Stimulated activated CD8-positive, alpha-beta memory T cell treated with anti-CD3 and anti-CD28 coated beads, Interleukin-15, amount 100 ng/mL, for 48 hours (primary cell): ENCODE measurements at places on chromosomes 2 and 18.

- no peak for DNase-seq
Measured at GRCh38 chr2:218981881-218982585, 3.0 kb downstream of the FEV start.

DNA sequence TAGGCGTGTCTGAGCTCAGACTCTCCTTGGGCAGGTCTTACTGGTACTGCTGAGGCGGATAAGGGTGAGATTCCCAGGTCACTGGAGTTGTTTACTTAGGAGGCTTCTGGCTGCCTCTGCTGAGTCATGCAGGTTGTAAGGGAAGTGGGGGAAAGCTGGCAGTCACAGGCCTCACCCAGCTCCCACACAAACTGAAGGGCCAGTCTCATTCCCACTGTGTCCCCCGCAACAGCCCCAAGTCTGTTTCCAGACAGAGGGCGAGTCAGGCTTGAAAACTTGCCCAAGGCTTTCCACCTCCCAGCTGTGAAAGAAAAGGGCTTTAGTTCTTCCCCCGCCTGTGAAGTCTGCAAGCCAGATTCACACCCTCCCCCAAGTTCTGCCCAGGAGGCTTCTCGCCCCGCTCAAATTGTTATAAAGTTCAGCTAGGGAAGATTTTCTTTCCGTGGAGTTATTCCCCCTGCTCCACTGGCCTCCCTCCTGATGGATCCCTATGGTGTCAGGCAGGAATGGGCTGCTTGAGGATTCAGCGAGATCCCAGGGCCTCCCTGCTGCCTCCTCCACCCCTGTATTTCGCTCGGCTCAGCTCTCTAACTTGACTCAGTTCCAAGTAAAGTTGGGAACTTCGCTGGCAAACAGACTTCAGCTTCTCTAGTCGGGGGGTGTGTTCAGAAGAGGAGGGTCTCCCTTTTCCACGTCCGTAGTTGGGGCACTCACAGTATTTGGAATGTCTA, 248.6 kb downstream of the NR4A2 start:
- no peak for DNase-seq

GRCh38 chr2:240288087-240288521, 147.4 kb upstream of the GPC1 start:
- no peak for DNase-seq

DNA sequence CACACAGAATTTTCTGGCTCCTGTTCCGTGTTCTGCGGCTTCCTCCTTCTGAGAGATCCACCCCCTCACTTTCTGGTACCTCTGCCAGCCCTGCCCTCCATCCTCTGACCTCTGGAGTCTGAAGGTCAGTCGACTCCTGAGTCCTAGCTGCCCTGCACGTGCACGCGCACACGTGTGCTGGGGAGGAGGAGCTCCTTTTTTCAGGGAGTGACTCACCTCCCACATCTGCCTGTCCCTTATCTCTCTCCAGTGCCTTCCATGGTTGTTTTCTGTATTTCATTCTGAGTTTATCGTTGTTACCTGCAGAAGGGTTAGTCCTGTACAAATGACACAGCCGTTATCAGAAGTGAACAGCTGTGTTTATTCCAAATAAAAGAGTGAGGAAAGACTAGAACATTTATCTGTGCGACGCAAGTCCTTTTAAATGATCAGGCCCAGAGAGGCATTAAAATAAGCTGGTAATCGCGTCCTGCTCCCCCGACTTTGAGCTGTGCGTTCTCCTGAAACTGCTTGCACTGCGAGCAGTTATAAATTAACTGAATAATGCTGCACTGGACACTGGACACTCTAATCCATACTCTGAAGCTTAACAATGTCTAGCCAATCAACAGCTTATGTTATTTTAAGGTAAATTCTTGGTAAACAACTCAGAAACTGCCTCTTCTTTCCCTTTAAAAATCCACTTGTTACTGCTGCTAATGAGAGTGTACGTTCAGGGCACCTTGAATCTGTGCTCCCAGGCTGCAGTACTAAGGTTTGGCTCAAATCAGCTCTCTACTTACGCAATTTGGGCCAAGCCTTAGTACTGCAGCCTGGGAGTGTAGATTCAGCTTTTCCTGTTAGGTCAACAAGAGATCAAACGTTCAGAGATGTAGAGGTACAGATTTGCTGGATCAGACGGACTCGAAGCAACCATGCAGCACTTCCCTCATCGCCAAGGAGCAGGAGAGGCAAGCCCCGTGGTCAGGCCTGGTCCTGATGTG, 72.5 kb downstream of the GALR1 start:
- DNase-seq: no peak

GRCh38 chr2:208269091-208269490, 3.0 kb downstream of the PIKFYVE start:
- DNase-seq: no peak

DNA sequence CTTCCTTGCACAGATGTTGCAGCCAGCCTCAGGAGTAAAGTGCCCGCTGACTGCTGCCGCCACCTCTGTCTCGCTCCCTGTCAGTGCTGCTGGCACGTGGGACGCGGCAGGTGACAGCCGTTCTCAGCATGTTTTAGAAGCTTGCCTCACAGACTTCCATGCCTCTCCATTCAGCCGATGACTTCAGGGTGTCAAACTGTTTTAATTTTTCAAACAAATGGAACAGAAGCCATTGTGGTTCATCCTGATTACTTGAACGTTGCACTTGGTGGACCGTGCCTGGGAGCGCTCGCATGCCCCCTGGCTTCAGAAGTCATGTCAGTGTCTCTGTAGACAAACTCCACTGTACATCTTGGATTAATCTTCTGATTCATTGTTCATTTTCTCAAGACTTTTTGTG, 62.7 kb upstream of the EML6 start:
- DNase-seq: no peak

DNA sequence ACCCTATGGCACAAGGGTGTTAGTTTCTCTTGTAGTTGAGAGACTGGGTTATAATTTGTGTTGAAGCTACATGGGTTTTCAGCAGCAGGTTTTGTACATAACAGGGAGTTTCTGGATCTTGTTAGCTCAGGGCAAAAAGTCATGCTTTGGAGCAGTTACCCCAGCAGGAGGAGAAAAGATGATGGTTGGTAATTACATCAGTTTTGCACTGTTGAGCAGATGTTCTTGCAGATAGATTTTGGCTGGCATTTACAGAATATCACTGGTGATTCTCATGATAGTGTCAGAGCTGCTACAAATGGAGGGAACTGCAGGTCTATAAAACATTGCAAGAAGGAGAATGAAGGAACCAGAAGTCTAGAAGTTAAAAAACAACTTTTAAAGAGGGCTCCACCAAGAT, 215.2 kb upstream of the ATP5MC3 start:
- no peak for DNase-seq

DNA sequence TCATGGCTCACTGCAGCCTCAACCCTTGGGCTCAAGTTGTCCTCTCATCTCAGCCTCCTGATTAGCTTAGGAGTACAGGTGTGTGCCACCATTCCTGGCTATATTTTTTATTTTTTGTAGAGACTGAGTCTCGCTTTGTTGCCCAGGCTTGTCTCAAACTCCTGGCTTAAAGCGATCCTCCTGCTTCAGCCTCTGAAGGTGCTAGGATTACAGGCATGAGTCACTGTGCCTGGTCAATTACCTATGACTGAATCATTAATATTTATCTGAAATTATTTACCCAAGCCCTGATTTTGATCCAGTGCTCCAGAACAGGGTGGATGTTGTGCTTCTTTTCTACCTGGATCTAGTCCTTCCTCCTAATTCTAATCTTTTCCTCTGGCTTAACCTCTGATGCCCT, 87.8 kb downstream of the MAP2 start:
- no peak for DNase-seq

GRCh38 chr18:74831571-74832250, 234.0 kb downstream of the ZNF407 start:
- no peak for DNase-seq

DNA sequence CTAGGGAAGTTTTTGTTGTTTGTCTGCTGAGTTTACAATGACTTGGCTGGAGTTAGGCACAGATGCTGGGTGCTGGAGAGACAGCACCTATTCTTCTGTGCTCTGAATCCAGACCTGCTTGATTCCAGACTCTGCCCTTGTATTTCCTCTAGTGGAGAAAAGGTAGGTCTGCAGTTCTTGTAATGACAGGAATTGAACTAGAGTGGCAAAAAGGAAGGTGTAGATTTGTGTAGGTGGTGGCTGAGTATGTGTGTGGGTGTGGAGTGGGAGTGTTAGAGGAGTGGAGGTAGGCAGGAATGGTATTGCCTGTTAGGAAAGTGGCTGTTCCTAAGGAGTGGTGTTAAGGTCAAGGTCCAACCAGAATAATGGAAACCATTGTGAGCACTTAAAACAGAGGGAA, 71.9 kb upstream of the LYPD6 start:
- no peak for DNase-seq

DNA sequence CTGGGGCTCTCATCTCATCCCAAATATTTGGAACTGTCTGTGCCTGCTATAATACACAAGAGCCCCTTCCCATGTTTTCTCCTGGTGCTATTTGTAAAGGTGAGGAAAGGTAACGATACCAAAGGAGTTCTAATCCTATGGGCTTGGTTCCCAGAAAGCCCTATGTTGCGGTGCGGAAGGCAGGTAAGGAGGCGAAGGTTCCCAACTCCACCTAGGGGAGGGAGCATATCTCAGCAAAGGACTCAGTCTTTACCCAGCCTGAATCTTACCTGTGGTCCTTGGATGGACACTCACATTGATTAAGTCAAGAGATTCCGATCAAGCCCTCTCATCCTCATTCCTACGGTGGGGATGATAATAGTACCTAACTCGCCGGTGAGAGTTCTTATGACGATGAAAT, 140.1 kb downstream of the BCL2 start:
- DNase-seq: no peak

- DNase-seq: no peak
Measured at GRCh38 chr2:69615969-69616368, 27.6 kb downstream of the AAK1 start.

DNA sequence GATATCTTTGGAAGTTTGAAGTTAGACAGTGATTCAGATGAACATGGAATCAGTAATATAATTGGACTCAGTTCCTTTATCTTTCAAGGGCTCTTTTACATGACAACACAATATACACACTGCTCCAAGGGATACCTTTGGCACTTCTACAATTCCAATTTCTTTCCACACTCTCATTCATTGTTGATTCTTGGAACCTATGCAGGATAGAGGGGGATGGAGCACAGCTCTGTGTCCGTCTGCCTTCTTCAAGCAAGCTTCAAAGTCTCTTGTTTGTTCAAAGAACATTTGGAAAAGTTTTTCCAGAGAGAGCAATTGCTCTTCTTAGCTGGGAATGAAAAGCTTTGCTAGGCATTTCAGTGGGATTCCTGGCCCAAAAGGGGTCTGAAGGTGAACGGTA, 276.2 kb upstream of the ZEB2 start:
- DNase-seq: no peak

DNA sequence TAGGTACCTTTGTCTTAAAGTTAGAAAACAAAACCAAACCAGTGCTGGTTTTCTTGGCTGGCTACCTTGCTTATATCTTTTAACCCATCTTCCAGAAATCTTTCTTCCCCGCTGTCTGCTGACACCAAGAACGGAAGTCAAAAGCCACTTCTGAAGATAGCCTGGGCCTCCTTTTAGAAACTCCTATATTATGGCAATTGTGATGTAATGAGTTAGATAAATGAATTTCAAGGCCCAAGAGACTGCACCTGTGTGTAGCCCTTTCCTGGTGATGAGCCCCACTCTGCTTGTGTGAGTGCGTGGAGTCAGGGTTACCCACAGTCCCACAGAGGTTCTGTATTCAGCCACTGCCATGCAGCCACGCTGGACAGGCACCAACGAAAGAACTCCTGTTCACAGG, 60.7 kb downstream of the ARMC9 start:
- DNase-seq: no peak

DNA sequence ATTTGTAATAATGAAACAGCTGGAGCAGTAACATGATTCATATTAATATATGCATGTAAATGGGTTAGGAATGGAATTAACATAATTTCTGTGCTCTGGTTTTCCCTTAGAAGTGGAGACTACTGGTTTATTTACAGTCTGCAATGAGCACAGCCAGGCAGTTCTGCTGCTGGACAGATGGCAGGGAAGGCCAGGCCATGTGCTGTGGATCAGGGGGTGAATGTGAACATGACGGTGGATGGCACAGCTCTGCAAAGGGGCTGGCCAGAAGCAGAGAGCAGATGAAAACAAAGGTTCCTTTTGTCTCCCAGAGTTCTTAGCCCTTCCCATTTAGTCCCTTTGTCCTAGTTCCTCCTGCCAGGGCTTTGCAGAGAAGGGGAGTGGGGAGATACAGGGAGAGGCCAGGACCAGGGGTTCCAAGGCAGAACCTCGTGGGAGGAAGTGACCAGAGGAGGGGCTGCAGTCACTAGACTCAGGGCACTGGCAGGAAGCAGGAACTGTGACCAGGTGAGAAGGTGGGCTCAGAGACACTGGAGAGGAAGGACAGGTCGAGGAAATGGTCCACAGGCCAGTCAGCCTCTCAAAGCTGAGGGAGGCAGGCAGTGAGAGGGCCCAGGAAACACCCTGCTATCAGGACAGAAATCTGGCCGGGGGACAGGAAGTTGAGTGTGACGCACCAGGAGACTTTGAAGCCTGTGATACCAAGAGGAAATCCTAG, 112.9 kb upstream of the ATP8B1 start:
- DNase-seq: peak; percentile 2

DNA sequence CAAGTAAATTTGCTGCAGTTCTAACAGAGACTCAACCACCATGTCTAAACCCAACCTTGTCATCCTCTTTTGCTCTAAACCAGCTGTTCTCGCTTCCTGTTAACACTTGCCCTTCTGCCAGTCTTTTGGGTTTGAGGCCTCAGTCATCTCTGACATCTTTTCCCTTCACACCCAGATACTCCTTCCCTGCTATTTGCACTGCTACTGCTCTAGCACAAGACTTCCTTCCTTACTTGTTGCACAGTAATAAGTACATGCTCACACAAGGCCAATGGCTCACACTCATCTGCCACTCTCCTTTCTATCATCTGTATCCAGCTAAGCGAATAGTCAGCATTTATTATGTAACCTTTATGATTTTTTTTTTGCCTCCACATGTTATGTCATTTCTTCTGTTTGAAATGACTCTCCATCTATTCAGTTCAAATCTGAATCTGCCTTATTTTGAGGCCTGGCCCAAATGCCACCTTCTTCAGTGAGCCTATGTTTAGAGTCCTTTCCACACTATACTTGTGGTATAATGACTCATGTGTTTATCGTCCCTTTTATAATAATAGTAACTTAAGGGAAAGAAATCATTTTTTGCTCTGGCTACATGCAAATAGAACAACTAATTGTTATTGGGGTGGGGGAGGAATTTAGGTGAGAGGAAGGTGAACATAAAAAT, 22.5 kb upstream of the CDKL4 start:
- no peak for DNase-seq

DNA sequence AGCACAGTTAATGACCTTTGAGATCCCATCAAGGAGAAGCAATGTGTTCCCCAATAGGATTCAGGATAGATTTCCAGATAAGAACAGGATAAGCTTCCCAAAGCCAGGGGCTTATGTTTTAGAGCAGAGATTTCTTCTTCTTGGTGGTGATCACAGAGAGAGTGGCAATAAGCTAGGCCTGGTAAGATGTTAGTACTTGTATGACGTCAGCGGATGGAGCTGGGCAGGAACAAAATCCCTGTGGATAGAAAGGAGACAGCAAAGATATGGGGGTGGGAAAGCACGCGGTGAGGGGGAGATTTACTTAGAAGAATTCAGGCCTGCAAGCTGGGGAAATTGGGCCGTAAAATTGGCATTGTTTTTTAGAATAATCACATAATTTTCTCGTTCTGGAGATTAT, 323.0 kb downstream of the MTX2 start:
- no peak for DNase-seq
